Osteoblast (primary cell): ENCODE measurements at places on chromosomes 12 and 14.

GRCh38 chr12:120909633-120910298, 5.6 kb upstream of the SPPL3 start:
- DNase-seq = peak; percentile 65

GRCh38 chr12:106240821-106241220, 7.0 kb downstream of the CKAP4 start:
- no peak for DNase-seq

GRCh38 chr14:57526942-57527341, 33.3 kb upstream of the CCDC198 start:
- DNase-seq = no peak

DNA sequence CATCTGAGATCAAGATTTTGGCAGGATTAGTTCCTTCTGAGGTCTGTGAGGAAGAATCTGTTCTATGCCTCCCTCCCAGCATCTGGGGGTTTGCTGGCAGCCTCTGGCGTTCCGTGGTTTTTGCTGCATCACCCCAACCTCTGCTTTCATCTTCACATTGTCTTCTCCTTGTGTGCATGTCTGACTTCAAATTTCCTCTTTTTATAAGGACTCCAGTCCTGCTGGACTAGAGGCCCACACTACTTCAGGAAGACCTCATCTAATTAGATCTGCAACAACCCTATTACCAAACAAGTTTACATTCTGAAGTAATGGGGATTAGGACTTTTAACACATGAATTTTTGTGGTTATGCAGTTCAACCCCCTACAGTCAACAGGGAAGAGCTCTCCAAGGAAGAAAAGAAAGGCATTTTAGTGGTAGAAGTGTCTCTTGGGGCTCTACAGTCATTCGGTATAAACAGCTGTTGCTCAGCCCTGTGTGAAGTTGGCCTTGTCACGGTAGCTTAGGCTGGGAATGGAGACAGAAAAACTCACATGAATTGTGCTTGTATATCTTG, 89.7 kb downstream of the CAND1 start:
- peak; percentile 48 for DNase-seq

GRCh38 chr14:92252323-92252722, 70.6 kb upstream of the SLC24A4 start:
- DNase-seq = no peak

GRCh38 chr12:56034586-56035332, 7.0 kb upstream of the RPS26 start:
- no peak for DNase-seq

- DNase-seq = no peak
Measured at GRCh38 chr14:105015905-105016304, 5.0 kb downstream of the CDCA4 start.

DNA sequence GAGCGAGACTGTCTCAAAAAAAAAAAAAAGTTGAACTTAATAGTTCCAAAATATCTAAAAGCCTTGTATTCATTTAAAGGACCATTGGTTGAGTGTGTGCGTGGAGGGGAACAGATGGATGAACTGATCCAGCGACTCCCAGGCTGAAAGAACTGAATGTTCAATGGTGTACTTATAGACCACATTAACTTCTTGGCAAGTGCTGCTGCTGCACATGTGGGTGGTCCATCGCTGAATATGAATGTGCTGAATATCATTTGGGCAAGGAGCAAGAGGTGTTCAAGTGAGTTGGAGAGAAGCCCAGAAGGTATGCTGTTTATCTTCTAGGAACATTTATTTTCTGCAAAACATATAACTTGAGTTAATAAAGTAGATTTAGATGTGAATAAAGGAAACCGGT, 289.0 kb upstream of the RPL10L start:
- no peak for DNase-seq

- no peak for DNase-seq
Measured at GRCh38 chr12:40833818-40834217, 141.6 kb downstream of the CNTN1 start.

GRCh38 chr14:29054119-29054518, 287.5 kb downstream of the FOXG1 start:
- DNase-seq = no peak

DNA sequence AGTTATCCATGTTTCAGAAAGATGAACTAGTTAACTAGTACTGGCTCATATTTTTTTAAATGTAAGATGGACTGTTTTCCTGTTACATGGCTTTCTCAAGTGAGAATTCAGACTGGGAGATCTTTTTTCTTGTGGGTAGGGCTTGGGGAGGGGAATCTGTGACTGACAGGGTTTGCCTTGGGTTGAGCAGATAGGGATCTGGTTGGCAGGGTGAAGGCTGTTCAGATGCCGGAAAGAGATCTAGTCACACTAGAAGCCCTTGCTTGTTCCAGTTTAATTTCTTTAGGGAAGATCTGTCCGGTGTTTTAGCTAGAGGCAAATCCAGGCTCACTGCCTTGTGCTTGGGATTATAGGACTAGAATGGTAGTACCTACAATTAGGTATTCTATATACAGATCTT, 63.2 kb downstream of the FBXO33 start:
- peak; percentile 57 for DNase-seq

DNA sequence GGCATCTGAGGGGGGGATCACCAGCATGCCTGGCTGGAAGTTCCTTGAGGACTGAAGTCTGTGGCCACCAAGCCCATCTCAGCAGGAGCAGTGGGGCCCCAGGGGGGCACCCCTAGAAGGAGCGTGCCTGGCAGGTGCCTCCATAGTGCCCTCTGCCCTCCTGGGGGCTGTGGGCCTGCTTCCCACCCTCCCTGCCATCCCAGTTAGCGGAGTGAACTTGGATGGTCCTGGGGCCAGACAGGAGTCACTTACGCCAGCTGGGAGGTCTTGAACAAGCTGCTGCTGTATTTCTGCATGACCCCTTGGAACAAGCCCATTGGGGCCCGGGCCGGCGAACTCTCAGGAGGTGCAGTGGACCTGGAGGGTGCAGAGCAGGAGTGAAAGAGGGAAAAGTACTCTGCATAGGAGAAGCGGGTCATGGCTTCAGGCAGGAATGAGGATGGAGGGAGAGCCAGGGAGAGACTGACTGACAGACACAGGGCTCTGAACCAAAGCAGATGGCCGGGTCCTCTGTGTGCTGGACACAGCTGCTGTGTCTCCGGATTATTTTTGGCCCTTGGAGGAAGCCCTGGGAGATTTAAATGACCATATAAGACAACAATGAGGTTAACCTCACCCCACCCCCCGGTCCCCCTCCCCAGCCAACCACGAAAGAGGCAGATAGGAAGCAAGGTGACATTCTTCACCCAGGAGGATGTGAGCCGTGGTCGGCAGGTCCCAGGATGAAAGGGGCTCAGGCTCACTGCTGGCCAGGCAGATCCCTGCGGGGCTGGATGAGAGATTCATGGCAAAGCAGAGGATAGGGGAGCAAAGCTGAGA, 19.6 kb downstream of the ASB2 start:
- DNase-seq = peak; percentile 62
